EL (cell line): ENCODE measurements at places on chromosomes 16 and 17.

GRCh38 chr17:44198721-44199552 lies 747 bp downstream of the ATXN7L3 start:
- DNase-seq, result peak; percentile 60

DNA sequence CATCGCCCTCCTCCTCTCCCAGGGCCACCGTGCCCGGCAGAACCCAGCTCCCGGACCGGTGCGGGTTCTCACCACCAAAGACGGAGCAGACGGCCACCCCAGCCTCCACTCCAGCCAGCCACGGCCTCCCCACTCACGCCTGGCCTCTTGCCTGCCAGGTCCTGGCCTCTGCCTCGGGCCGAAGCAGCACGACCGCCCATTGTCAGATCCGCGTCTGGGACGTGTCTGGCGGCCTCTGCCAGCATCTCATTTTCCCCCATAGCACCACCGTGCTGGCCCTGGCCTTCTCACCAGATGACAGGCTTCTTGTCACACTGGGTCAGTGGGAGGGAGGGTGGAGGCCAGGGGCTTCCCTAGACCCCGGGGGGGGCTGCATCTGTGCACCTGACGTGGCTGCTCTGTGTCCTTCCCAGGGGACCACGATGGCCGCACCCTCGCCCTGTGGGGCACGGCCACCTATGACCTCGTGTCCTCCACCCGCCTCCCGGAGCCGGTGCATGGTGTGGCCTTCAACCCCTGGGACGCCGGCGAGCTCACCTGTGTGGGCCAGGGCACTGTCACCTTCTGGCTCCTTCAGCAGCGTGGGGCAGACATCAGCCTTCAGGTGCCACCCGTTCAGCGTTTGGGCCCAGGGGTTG lies 6.6 kb upstream of the RHOT2 start:
- DNase-seq, result no peak

GRCh38 chr17:67137026-67137370 lies 92.6 kb downstream of the CACNG1 start:
- peak; percentile 65 for DNase-seq

GRCh38 chr16:21990381-21990944 lies 10.5 kb downstream of the PDZD9 start:
- DNase-seq, result no peak

DNA sequence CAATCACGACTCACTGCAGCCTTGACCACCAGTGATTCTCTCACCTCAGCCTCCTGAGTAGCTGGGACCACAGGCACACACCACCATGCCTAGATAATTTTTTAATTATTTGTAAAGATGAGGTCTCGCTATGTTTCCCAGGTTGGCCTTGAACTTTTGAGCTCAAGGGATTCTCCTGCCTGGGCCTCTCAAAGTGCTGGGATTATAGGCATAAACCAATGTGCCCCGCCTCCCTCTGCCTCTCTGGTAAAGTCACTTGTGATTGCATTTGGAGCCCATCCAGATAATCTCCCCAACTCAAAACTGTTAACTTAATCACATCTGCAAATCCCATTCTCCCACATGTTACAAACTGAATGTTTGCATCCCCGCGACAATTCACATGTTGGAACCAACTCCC lies 11.8 kb upstream of the PECAM1 start:
- DNase-seq, result no peak
